ENCODE measurements at places on chromosomes 16 and 17.
A peak's percentile ranks its signal among the peaks of the same experiment; 100 is the strongest.

GRCh38 chr16:82152641-82153112 is 17.3 kb downstream of the MPHOSPH6 start:
- no peak for DNase-seq

DNA sequence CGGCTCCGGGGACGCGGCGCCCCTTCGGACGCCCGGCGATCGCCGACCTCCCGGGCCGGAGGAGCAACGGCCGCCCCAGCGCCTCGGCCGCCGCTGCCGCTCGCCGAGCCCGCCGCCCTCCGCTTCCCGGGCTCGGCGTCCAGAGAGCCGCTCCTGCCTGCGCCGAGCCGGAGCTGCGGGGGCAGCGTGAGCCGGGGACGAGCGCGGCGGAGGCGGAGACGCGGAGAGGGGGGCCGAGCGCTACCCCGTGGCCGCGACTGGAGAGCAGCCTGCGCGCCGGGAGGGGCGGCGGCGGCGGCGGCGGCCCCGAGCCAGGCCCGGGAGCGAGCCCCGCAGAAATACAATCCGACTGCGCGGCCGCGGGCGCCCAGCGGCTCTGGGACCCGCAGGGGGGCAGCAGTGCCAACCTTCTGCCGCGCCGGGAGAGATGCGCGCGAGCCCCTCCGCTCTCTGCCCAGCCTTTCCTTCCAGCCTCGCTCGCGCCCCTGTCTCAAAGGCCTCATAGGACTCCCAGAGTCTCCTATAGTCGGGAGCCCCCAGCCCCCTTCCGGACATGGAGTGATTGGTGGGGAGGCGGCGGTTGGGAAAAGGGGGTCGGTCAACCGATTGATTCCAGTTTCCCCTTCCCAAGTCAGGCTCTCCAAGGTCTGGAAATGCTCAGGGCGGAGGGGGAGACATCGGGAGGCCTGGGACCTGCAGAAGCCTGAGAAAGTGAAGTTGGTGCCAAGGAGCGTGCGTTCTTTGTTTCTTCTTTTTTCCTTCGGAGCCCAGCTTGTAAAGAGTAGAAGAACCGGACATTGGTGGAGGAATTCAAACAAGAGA is 1.0 kb upstream of the SDK2 start:
- DNase-seq, result peak; percentile 22

DNA sequence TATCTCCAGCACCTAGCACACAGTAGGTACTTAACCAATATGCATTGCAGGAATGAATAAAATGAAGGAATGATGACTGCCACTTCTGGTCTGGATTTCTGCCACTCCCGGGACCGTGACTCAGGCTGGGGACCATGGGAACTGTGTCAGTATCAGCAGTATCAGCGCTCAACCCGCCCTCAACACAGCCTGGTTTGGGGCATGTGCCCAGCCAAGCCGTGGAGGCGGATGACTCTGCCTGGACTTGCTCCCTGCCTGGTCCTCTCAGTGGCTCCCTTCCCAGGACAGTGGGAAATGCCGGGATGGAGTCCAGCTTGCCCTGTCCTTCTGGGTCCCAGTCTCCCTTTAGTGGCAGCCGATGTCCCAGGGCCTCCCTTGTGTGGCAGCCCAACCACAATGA is 55.1 kb downstream of the SRCIN1 start:
- DNase-seq, result no peak

DNA sequence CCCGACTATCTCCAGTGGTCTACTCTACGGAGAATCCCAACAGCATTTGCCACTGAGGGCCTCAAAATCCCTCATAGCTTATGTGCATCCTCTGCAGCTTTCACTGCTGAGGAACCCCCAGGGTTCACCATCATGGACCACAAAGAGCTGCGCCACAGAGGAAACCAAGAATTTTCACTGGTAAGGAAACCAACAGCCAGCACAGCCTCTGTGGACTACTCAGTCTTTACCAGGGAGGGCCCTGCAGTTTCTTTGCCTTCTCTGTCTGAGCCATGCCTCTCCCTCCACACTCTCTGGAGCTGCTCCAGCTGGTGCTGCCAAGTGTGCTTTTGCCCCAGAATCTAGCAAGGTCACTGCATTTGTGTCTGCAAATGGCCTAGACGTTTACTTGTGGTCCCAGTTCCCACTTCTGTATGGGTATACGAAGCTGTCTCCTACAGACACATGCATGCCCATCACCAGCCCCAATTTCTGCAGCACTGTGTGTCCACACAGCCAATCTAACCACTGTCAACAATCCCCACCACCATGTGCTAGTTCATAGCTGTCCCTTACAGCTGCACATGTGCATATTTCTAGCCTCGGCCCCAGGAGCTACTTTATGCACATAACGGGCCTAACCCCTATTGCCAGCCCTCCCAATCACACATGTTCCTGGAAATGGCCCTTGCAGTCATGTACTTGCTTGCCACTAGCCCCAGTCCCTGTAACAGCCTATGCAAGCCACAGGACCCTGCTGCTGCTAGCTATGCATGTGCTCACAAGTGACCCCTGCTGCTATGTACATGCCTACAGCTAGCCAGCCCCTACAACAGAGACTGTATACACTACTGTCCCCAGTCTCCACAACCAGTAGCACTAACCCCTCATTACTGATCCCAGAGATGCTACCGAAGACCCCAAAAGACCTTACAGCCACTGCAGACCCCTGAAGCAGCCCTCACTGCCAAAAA is 1437.4 kb downstream of the CDH11 start:
- no peak for DNase-seq

- no peak for DNase-seq
These were observed 19.8 kb downstream of the CYB561 start for GRCh38 chr17:63426041-63426916.

DNA sequence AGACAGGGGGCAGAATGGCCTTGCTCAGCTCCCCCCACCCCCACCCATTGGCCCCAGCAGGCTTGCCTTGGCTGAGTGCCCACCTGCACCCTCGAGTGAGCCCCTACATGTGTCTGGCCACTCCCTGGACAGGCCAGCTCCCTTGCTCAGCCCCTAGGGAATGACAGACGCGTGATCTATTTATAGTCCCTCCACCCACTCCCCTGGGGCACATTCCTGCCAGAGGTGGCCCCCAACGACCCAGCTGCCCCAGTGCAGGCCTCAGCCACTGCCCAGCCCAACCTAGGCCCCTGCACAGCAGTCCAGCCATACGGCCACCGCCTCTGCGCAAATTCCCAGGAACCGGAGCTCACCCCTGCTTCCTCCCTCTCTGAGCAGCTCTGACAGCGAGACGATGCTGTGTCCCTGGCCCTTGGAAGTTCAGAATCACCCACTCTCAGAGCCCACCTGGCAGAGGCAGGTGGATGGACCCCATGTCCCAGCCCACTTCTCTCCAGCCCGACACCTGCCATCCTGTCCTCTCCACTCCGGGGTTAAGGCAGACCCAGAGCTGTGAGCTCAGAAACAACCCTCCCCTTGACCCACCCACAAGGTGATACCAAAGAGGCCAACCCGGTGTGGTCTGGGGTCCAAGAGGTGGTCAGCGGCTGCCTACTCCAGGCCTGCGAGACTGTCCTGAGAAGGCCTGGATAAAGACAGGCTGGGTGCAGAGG is 11.5 kb upstream of the P2RX1 start:
- DNase-seq, result no peak

GRCh38 chr16:9823510-9823909 is 358.7 kb downstream of the GRIN2A start:
- DNase-seq, result no peak

DNA sequence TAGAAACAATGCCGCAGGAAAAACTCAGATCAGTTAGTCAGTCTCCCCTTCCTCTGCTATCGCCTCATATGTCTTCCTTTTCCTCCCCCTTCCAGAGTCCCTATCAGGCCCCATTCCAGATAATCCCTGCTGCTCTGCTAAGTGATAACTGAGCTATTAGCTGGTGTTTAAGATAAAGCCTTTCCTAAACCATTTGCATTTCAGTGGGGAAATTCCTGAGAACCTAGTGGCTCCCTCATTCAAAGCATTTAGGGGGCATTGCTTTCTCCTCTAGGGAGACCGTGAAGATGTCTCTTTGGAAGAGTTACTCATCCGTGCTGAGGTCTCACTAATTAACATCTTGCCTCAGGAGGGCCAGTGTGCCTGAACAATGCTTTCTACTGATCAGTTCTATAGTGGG is 401.6 kb downstream of the NPIPA7 start:
- DNase-seq, result no peak

- DNase-seq, result no peak
These were observed 26.8 kb downstream of the KATNIP start for GRCh38 chr16:27576729-27577128.

DNA sequence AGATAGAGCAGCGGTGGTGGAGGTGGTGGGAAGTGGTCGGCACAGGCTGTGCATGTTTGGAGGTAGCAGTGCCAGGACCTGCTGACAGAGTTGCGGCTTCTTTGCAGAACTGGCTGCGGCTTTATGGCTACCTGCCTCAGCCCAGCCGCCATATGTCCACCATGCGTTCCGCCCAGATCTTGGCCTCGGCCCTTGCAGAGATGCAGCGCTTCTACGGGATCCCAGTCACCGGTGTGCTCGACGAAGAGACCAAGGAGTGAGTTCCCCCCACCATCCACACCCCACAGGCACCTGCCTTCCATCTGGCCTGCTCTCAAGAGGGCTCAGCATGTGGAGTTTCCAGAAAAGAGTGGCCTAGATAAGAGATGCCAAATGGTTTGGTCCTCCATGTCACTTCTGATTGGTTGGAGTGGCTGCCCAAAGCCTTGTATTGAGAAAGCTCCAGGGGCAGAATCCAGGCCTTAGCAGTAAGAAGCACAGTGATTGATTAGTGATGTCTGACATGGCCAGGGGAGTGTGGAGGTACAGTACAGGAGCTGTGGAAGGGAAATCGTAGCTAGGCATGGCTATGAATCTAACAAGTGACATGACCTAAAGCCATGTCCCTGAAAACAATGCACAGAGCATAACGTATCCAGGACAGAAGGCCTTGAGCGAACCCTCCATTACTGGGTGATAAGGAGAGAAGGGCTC is 12.0 kb downstream of the MMP15 start:
- DNase-seq, result peak; percentile 15

- no peak for DNase-seq
These were observed 142.2 kb downstream of the ABCA8 start for GRCh38 chr17:68812876-68813584.

- DNase-seq, result no peak
These were observed 24.8 kb downstream of the POLR3E start for GRCh38 chr16:22322021-22322471.

DNA sequence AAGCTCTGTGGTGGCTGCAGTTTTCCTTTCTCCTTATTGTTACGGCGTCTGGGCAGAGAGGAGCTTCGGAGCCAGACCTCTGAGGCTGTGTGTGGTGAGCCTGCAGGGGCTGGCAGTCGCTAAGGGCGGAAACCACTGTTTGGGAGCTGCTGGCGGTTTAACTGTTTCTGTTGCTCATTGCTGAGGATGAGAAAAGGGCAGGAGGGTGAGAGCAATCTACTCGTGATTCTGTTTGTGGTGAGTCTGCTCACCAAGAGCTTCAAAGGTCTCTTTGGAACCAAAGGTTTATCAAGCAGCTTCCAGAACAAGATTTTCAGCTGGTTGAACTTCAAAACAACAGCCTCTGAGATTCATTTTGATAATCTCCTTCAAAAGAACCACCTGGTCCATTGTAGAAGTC is 143.9 kb downstream of the ANKFN1 start:
- no peak for DNase-seq

- no peak for DNase-seq
These were observed 8.9 kb downstream of the MRPL27 start for GRCh38 chr17:50364061-50364458.

- peak; percentile 96 for DNase-seq
These were observed at the start of gene WBP2 for GRCh38 chr17:75855310-75856061. Gene WBP2 (minus strand): TSS chr17:75855335. CDS start chr17:75855297, 38 bp downstream.
